Activated CD8-positive, alpha-beta memory T cell treated with anti-CD3 and anti-CD28 coated beads for 48 hours (primary cell): ENCODE measurements at places on chromosomes 7 and 10.

GRCh38 chr7:78326189-78326588 is 527.6 kb downstream of the PHTF2 start:
- no peak for DNase-seq

- DNase-seq, result no peak
Measured at GRCh38 chr10:133262696-133263095, 14.0 kb downstream of the ADAM8 start.

DNA sequence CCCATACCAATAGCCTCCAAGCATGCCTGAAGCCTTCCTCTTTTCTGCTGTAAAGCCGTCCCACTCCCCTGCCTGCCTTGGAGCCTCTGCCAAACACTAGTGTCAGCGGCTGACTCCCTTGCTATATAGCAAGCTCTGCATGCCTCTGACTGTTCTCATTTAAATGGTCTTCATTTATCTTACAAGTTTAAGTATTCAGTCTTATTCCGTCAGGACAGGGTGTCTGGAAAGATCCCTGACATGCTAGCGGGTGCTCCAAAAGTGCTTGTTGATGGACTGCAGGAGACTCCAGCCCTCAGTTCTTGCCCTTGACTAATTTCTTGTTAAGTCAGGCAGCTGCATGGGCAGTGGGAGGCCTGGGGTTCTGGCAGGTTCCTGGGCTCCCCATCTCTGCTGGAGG is 298.7 kb downstream of the GFRA1 start:
- DNase-seq, result no peak

GRCh38 chr7:105389088-105389650 is 448 bp upstream of the SRPK2 start:
- DNase-seq, result peak; percentile 3

GRCh38 chr7:102129636-102130370 is 156.9 kb upstream of the SH2B2 start:
- DNase-seq, result no peak

- DNase-seq, result no peak
Measured at GRCh38 chr7:133511252-133511651, 258.4 kb downstream of the EXOC4 start.

DNA sequence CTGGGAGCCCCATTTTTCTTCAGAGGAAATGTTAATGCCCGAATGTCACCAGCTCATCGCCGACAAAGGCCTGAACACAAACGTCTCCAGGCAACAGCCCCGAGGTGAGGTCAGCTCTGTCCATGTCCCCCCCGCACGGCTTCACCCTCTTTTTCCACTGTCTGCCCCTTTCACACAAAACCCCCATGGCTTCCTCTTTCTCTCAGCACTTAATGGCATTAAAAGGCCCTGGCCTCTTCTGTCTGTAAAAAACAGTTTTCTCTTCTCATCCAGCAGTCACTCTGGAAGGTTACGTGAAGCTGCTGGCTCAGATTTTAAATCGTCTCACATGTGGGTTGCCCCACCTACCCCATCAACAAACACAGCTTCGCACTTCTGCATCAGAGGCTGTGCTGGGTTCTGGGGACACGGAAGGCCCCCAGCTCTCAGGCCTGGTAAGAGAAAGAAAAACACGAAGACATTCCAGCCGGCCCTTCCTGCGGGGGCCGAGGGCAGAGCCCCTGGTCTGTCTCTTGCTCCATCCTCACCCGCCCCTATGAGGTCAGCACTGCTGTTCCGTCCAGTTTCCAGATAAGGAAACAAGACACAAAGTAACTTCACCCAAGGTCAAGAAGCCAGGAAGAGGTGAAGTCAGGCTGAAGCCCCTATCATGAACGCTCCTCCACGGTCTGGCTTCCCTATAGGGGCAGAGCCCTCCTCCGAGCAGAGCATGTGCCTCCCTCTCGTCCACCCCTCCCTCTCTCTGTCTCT is 91.1 kb upstream of the PDGFA start:
- no peak for DNase-seq

DNA sequence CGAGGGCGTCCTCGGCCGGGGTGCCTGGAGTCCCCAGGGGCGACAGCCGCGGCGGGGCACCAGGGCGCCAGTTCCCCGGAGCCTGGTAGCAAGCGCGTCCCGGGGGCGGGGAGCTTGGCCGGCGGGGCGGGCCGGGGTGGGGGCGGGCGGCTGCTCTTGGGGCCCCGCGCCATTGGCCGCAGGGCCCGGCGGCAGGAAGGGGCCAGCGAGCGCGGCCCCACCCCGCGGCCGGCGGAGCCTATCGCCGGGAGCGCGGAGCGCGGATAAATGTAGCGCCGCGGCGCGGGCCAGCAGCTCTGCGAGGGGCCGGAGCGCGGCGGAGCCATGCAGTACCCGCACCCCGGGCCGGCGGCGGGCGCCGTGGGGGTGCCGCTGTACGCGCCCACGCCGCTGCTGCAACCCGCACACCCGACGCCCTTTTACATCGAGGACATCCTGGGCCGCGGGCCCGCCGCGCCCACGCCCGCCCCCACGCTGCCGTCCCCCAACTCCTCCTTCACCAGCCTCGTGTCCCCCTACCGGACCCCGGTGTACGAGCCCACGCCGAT is at the start of gene HHEX:
HHEX (plus strand) TSS at position 293 of the 548 bp plus-strand sequence; CDS start at position 325, 32 bp downstream.
- DNase-seq, result no peak

- DNase-seq, result no peak
Measured at GRCh38 chr10:114697061-114697598, 39.1 kb upstream of the ABLIM1 start.

- no peak for DNase-seq
Measured at GRCh38 chr10:70539471-70539870, 60.9 kb downstream of the PALD1 start.

DNA sequence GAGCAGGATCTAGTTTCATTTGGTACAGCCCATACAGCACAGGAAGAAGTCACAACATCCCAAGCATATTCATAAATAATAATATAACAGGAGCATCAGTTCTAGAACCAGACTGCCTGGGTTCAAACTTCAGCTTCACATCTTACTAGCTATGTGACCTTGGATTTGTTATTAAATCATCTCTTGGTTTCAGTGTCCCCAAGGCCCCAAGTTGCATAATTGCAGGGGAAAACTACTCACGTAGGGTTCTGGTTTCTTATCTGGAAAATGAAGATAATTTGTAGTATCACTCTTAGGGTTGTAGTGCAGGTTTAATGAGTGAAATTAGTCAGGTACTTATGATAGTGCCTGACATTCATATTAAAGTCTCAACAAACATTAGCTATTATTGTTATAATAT is 5.5 kb upstream of the IQUB start:
- no peak for DNase-seq

DNA sequence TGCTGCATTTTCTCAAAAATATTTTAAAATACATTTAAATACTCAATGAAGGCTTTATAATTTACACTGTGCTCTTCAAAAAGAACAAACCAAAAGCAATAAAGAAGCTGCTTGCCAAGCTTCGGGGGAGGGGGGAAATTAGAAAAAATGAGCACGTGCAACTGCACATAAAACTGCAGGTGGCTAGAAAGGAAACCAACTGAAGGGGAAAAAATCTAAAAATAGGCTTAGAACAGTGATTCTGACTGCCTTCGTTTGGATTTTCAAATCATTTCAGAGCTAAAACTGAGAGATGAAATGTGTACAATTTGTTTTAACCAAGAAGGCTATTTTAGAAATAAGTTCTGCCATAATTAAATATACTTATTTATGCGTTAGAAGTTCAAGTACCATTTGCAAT is 61.4 kb downstream of the ABI1 start:
- DNase-seq, result no peak

GRCh38 chr10:12332572-12333379 is 16.6 kb upstream of the CAMK1D start:
- DNase-seq, result no peak

- no peak for DNase-seq
Measured at GRCh38 chr7:934469-935163, 19.9 kb downstream of the ADAP1 start.

DNA sequence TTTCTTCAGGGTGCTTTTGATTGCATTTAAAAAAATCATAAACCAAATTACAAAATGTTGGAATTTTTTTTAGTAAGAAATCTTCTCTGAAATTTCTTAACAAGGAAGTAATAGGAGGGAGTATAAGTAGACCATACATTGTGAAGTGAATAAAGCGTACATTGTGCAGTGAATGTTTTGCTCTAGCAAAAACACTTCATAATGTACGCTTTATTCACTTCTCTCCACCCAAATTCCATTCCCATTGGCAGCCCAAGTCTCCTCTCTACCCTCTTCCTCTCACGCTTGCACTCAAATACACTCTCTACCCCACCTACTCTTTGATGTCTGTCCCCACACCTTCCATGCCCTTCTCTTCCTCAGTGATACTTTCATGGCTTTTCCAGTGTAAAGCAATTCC is 241.0 kb downstream of the PPP1R3A start:
- no peak for DNase-seq

- no peak for DNase-seq
Measured at GRCh38 chr7:16875861-16876260, 5.9 kb downstream of the AGR3 start.

GRCh38 chr7:1368682-1369571 is 90.3 kb downstream of the MICALL2 start:
- DNase-seq, result no peak

- DNase-seq, result no peak
Measured at GRCh38 chr10:22573820-22574569, 140.4 kb downstream of the PIP4K2A start.

- DNase-seq, result no peak
Measured at GRCh38 chr7:42183547-42183946, 53.5 kb downstream of the GLI3 start.

- no peak for DNase-seq
Measured at GRCh38 chr7:139886899-139887298, 57.8 kb downstream of the TBXAS1 start.

DNA sequence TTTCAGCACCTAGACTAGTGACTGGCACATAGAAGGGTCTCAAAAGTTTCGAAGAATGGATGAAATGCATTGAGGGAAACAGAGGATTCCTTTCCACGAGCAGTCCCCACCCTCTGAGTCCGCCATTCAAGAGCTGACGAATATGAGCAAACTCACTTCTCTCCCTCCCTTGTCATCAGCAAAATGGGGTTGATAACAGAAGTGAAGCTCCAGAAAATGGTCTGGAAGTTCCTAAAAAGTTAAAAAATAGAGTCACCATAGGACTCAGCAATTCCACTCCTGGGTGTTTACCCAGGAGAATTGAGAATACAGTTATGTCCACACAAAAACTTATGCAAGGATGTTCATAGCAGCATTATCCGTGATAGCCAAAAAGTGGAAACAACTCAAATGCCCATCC is 25.0 kb upstream of the SRGN start:
- DNase-seq, result no peak

- DNase-seq, result no peak
Measured at GRCh38 chr7:105874055-105874454, 2.3 kb downstream of the ATXN7L1 start.

- no peak for DNase-seq
Measured at GRCh38 chr10:49666685-49667084, 12.8 kb upstream of the C10orf53 start.

DNA sequence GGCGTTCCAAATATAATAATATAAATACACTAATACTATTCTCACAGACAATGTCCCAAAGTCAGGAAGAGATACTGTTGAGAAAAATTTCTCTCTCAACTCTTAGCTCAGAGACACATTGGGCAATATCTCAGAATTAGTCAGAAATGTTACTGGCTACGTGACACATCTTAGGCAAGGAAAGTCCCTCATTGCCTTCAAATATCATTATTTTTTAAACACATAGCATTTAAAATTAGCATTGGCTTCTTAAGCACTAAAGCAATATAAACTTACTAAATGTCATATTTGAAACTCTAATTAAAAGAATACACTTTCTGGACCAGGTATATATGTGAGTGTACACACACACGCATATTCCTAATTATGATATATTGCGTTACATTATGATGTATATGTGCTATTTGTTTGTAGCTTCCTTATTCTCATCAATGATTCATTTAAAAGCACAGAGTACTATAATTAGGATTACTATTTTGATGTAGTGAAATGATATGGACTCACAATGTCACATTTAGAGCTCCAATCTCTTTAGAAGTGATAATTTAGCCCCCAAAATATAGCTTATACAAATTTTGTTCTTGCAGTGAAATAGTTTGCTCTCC is 255.8 kb downstream of the TWIST1 start:
- no peak for DNase-seq

DNA sequence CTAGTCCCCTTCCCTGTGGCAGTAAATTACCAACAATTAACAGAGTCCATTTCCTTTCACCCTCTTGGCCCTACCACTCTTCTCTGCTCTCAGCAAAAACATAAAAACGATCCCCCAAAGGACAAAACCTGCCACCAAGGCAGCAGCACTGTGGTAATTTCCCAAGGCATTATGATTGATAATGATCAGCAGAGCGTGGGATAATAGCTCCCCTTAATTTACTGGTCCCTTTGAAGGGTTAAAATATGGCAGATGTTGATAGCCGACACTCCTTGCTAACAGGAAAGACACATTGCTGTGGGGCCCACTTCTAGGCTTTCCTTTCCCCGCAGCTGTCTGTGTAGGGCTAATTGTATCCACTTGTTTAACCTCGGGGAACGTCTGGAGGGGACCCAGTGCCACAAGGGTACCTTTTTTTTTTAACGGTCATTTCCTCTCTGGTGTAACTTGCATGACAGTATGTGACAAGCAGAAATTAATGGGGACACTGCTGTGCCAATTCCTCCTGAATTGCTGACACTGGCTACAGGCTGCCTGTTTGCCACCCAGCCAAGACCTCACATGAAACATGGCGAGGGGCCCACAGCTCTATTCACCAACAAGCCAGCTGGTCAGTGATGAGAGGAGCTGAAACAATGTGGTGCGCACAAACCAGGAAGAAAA is 81.3 kb downstream of the CDK6 start:
- DNase-seq, result no peak

GRCh38 chr10:28241741-28242399 is 61.0 kb downstream of the MPP7 start:
- DNase-seq, result no peak

- DNase-seq, result no peak
Measured at GRCh38 chr7:92987095-92987494, 130.7 kb downstream of the SAMD9 start.

- DNase-seq, result no peak
Measured at GRCh38 chr7:79529214-79529880, 75.9 kb upstream of the MAGI2 start.

DNA sequence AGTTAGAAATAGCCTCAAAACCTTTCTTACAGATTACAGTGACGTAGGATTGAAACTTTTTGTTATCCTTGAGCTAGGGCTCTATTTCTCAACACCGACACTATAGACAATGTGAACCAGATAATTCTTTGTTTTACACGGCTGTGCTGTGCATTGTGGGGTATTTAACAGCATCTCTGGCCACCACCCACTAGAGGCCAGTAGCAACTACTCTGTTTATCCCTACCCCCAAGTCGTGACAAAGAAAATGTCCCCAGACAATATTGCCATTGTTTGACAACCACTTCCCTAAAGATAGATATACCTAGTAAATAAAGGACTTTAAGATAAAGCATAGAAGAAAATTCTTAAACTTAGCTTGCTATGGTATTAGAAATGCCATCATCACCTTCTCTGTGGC is 359.6 kb downstream of the ARL4A start:
- no peak for DNase-seq

GRCh38 chr10:110368002-110368401 is 63.3 kb upstream of the SMNDC1 start:
- no peak for DNase-seq
